Substantia nigra (tissue), 51 donors: ENCODE measurements at places on chromosomes 3 and 15.

- no peak for DNase-seq
These were observed 12.6 kb upstream of the LCTL start for GRCh38 chr15:66578286-66578875.

GRCh38 chr15:49323207-49323606, 99.8 kb upstream of the FGF7 start:
- no peak for DNase-seq

- DNase-seq, result no peak
These were observed 114.1 kb upstream of the CFAP20DC start for GRCh38 chr3:59163953-59164352.

DNA sequence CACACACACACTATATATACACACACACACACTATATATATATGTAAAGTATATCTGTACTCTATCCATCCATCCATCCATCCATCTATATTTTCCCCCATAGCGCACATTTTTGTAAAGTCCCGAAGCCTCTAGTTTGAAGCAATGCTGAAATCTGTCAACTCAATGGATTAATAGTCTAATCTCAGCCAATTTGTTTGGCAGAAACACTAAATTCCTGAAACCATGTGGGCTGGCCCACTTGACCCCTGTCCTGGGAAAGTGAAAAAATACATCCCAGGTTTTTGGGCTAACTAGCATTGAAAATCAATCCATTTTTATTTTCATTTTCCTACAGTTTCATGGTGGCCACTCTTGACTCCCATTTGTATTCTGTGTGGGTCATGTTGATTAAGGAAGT, 166.7 kb downstream of the SLCO3A1 start:
- DNase-seq, result no peak

- DNase-seq, result no peak
These were observed 24.1 kb downstream of the CACNA1D start for GRCh38 chr3:53518495-53518981.

DNA sequence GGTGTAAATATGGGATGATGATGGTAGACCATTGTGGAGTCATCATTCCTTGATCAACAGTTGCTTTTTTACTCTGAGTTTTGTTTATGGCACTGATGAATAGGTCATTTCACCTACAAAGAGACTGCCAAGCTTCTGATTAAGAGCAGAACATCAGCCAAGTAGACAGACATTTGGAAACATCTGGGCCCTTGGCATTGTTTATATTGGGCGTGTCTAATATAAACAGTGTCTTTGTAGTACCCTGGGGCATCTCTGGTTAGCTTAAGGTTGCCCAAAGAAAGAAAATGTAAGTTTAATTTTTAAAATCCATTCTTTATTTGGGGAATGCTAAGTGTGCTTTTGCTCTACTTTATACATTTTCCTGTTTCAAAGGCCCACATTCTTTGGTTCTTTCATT, 377.0 kb downstream of the FEZF2 start:
- no peak for DNase-seq

GRCh38 chr3:186942168-186942567, 11.8 kb downstream of the ST6GAL1 start:
- no peak for DNase-seq
